Left lung (tissue), 14 donors: ENCODE measurements at places on chromosomes 12 and 14.

DNA sequence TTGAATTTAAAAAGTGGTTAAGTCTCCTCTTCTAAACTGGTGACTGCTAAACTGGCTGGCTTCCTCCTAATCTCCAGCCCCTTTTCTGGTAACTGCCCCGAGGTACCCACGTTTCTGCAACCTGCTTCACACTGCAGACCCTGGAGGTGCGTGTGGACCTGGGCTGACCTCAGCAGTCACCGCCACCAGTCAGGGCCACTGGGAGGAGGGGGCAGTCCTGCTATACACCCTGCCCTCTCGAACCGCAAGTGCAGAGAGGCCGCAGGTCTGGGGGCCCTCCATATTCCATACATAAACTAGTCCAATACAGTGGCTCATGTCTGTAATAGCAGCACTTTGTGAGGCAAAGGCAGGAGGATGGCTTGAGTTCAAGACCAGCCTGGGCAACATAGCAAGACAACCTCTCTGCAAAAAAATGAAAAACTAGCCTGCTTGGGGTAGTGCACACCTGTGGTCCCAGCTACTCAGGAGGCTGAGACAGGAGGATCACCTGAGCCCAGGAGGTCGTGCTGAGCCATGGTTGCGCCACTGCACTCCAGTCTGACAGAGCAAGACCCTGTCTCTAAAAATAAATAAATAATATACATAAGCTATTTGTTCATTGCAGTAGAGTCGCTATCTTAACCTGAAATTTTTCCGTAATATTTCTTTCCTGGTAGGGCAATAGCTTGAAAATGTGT, 25.6 kb downstream of the VPS37B start:
- DNase-seq = no peak

DNA sequence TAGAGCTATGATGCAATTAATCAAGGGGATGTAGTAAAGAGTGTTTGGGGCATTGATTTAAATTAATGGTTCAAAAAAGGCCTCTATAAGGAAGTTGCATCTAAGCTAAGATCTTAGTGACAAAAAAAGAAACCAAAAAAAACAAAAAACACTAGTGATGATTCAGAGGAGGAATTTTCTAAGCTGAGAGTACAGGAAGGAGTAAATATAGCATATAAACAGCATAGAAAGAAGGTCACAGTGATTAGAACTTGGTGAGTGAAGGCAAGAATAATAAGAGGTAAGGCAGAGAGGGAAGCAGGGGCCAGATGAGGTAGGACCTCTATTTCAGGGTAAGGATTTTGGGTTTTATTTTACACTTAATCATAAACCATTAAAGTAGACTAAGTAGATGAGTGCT, 48.0 kb upstream of the PDZRN4 start:
- no peak for DNase-seq

GRCh38 chr14:76348898-76349297, 27.0 kb upstream of the ESRRB start:
- peak; percentile 21 for DNase-seq

DNA sequence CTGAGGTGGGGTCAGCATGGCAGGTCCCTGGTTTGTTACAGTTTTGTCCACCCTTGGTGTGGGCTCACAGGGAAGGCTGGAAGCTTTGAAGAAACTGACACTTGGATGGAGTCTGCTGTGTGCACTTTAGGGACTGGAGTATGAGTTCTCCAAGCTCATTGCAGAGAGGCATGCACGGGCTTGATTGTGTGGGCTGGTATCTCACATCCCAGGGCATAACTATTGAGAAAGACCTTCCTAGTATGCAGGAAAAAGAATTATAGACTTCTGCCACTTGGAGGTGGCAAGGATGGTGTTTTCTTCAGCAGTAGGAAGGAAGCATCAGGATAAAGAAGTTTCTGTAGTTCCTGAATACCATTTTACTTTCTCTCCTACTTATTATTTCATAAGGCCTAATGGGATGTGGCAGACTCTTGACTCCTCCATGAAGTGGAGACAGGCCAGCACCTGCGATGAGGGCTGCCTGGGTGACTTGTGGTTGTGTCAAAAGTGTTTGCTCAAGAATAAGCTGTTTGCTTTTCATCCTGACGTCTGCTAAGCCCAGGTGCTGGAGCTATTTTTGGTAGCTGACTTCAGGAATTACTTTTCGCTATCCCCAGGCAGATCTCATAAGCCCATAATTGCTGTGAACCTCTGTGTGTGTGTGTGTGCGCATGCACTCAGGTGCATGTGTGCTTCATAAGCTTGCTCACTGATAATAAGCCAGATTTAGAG, 125.8 kb downstream of the KTN1 start:
- peak; percentile 45 for DNase-seq

- no peak for DNase-seq
Observed at GRCh38 chr12:93766796-93767523, 89.8 kb downstream of the CRADD start.

DNA sequence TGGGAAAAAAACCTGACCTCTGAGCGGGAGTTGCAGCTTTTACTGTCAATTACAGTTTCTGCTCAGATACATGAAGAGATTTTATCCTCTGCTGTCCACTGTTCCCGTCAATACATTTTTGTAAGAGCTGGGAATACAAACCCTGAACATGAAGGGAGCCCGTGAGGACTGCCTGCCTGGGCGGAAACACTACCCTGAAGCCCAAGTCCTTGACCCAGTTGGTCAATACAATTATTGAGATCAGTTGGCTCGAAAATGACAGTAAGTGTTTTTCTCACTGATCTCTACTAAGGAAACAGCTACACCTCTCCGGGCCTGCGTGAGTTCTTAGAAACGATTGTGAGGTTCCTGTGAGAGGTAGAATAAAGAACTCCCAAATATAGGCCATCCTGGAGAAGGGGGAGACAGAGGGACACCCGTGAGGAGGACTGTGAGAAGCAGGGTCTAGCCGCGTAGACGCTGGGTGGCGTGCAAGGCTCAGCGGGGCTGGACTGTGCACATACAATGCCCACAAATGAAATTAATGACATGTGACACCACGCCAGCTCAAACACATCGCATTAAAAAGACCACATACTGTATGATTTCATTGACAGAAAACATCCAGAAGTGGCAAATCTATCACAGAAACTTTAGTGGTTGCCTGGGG, 509.5 kb downstream of the TMEM132D start:
- no peak for DNase-seq

- peak; percentile 60 for DNase-seq
Observed at GRCh38 chr14:34713681-34714319, 593 bp downstream of the CFL2 start.
